ENCODE measurements at places on chromosomes 13 and 19.
A peak's percentile ranks its signal among the peaks of the same experiment; 100 is the strongest.

- DNase-seq = peak; percentile 12
Observed at GRCh38 chr19:46571495-46571894, 29.6 kb upstream of the CALM3 start.

- peak; percentile 26 for DNase-seq
Observed at GRCh38 chr13:65497265-65497664, 1732.9 kb downstream of the PCDH9 start.

GRCh38 chr19:13160557-13160956 is 10.3 kb downstream of the IER2 start:
- peak; percentile 76 for DNase-seq

- DNase-seq = no peak
Observed at GRCh38 chr19:15109768-15110417, 2.7 kb downstream of the SYDE1 start.

DNA sequence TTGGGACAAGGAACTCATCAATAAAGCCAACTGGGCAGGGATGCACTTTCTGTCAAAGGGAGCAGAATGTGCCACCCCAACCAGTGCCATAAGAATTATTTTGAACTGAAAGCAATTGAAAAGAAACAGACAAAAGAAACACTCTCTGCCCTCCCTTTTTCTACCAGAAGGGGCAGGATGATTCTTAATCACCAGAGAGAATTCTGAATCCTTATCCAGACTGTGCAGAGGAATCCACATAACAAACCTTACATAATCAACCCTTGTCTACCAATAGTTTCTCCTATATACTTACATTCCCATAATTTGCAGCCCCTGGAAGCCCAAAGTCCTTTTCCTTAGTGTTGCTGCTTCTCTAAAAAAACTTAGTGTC is 520.7 kb upstream of the NBEA start:
- DNase-seq = no peak

GRCh38 chr19:18865973-18866799 is 29.8 kb downstream of the CERS1 start:
- DNase-seq = peak; percentile 87

DNA sequence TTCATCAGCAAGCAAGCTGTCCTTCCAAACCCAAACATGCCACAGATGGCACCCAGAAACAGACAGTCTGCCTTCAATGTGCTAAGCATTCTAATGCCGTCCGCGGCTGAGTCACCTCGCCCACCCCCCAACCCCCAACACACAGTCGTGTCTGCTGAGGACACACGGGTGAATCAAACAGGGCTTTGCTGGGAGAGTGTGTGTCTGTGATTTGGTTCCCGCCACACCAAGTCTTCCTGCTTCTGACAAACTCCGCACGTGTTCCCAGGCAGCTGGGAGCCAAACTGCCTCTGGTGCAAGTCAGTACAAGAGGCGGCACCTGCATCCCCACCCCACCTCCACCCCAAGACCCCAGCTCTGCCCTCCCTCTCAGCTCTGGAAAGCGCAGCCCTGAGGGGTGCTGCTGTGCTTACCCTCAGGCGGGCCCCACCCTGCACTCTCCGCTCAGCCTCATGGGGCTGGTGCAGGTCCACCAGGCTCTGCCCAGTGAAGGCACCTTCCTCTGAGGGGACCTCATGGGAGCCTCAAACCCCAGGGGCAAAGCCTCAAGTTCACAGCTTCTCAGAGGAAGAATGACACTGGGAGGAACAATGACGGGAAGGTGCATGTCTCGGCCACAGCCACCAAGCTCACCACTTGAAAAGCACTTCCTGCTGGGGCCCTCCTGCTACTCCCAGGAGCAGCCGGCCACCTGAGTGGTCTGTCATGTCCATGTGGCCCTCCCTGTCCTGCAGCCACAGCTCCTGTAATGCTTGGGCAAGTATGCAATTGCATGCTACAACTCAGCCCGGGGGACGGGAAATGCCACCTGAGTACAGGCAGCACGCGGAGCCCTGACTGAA is 15.0 kb upstream of the SLC35E1 start:
- peak; percentile 42 for DNase-seq

- no peak for DNase-seq
Observed at GRCh38 chr19:46211201-46211881, 18.2 kb upstream of the IGFL1 start.

DNA sequence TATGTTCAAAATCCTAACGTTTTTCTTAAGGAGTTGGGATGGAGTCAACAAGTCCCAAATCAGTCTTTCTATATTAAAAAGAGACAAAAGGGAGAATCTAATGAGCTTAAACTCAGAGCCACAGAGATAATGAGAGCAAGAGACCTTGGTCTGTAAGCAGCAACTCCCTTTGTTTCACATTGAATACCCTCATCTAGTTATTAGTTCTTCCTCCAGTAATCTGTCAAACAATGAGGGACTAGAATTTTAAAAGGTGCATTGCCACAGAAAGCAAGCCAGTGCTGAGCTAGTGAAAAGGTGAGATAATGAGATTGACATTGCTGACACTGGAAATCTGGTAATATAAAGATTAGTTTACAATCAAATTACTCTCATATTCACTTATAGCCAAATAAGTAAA is 718.6 kb downstream of the DACH1 start:
- no peak for DNase-seq

- no peak for DNase-seq
Observed at GRCh38 chr19:18107235-18107634, 9.7 kb downstream of the MAST3 start.

GRCh38 chr13:101181076-101181685 is 235.1 kb downstream of the NALCN start:
- DNase-seq = peak; percentile 14

DNA sequence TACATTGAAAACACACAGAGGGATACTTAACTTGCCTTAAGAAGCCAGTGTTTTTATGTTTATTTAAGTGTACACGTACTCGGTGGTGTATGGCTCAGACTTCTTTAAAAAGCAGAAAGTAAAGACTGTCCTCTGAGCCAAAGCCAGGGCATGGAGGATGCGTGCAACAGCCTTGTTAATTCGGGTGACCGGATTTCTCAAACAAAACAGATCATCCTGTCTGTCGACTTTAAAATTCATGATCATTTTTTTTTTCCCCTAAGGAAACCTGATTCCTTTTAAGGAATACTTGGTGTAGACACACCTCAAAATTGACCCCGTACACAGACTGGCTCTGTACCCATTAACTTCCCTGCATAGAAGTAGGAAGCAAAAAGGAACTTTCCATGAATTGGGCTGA is 124.7 kb upstream of the RNF113B start:
- DNase-seq = no peak

DNA sequence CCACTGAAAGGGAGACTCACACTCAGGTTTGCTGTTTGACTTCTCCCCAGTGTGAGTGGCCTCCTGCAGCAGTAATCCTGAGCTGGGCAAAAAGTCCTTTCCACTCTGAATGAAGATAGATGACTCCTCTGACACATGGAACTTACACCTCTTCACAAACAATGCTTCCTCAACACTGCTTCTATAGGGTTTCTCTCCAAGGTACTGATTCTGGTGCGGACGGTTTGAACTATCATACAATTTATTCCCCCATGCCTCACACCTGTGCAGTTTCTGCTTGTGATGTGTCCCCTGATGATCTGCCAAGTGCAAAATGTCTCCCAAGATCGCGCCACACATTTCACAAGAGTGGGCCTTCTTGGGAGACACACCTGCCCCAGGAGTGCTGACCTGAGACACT is 7.6 kb downstream of the ZNF418 start:
- DNase-seq = no peak

GRCh38 chr19:45522010-45522941 is 15.0 kb downstream of the VASP start:
- no peak for DNase-seq

- no peak for DNase-seq
Observed at GRCh38 chr19:18718846-18719458, 35.5 kb downstream of the CRTC1 start.

DNA sequence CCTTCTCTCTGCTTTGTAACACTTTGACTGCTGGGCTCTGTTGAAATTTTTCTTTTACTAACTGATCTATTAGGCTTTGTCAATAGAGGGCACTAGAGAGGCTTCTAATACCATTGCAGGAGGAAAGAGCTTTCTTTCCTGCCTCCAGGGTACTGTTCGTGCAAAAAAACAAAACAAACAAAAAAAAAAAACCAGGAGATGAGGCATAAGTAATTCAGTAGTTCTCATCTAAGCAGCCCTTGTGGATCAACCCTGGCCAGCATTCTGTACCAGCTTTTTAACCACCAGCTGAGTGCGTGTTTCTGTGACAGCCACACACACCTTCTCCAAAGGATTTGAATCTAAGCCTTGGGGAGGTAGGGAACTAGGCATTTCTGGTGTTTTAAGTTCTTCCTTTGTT is 1707.6 kb upstream of the SLC10A2 start:
- peak; percentile 32 for DNase-seq

- no peak for DNase-seq
Observed at GRCh38 chr19:10091895-10092641, 6.0 kb downstream of the SHFL start.

DNA sequence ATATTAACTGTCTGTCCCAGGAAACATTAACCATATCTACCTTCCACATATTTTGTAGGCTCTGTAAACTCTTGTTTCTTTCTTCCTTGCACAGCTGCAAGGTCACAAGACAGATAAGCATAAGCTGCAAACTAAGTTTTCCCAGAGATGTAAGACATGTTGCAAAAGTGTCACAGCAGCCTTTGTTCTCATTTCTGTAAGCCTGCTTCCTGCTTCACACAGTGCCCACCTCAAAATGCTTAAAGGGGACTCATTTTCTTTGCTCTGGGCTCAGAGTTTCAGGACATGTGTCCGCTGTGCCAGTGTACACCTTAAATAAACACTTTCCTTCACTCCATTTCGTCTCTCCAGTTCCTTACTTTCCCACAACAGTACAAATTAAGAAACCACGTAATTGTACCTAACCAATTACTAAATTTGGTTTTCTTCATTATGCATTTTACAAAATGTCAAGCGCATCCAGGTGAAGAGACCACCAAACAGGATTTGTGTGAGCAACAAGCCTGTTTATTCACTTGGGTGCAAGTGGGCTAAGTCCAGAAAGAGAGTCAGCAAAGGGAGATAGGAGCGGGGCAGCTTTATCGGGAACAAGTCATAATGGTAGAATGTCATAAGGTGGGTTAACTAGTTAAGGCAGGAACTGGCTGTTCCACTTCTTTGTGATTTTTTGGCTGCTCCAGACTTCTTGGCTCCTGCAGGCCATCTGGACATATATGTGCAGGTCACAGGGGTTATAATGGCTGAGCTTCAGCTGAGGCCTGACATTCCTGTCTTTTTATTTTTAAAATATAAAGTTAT is 12.7 kb upstream of the ZNF431 start:
- no peak for DNase-seq

DNA sequence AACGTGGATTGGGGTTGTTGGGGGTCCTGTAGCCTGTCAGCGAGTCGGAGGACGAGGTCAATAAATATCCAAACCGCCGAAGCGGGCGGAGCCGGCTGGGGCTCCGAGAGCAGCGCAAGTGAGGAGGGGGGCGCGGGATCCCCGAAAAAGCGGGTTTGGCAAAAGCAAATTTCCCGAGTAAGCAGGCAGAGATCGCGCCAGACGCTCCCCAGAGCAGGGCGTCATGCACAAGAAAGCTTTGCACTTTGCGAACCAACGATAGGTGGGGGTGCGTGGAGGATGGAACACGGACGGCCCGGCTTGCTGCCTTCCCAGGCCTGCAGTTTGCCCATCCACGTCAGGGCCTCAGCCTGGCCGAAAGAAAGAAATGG is 754 bp upstream of the SIX5 start:
- peak; percentile 61 for DNase-seq

DNA sequence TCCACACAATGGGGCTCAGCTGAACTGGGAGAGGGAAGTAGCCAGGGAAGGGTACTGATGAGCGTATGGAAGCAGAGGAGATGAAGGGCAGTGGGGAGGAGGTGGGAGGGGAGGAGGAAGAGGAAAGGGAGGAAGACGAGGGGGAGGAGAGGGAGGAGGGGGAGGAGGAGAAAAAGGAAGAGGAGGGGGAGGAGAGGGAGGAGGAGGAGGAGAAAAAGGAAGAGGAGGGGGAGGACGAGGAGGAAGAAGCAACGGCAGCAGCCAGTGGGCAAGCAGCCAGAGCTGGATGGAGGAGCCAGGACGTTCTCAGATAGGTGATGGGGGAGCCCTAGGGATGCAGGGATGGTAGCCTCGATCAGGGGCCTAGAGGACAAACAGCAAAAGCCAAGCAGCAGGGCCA is 5.6 kb downstream of the CERS4 start:
- DNase-seq = no peak

- DNase-seq = no peak
Observed at GRCh38 chr13:79190932-79191331, 215.1 kb downstream of the RBM26 start.

DNA sequence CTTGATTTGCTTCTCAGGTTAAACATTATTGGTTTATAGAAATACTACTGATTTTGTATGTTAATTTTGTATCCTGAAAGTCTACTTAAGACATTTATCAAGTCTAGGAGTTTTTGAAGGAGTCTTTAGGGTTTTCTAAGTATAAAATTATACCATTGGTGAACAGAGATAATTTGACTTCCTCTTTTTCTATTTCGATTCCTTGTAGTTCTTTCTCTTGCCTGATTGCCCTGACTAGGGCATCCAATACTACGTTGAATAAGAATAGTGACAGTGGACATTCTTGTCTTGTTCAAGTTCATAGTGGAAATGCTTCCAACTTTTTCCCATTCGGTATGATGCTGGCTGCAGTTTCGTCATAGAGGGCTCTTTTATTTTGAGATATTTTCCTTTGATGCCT is 807.5 kb upstream of the SLC10A2 start:
- no peak for DNase-seq

- DNase-seq = peak; percentile 84
Observed at GRCh38 chr13:97124915-97125809, 97.0 kb upstream of the MBNL2 start.

DNA sequence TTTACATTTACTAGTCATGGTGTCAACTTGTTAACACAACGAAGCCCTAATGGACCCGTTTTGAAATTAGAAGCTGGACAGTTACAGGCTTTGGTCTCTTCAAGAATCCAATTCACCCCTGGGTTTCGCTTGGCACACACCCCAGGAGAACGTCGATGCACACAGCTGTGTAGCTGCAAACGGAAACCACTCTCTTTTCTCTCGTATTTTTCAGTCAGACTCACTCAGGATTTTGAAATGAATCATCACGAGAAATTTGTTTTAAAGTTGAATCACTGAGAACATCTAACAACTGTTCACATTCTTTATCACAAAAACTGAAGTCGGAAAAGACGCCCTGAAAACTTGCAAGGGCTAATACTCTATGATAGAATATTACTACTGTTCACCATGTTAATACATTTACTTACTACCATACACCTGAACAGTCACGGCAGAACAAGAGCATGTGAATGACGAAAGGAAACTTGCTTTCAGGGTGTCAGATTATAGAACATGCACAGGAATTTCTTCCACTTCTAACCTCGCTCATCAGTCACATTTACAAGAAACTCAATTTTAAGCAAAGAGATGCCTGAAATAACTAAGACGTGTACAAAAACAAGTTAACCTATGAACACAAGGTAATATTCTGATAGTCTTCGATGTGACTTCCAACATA is 4.7 kb downstream of the PNMA8A start:
- peak; percentile 93 for DNase-seq

- DNase-seq = no peak
Observed at GRCh38 chr19:18523841-18524240, 2.0 kb upstream of the ELL start.

- no peak for DNase-seq
Observed at GRCh38 chr13:29081697-29082440, 261.7 kb downstream of the MTUS2 start.
